Kidney (tissue), 22 donors: ENCODE measurements at places on chromosomes 12 and 14.

GRCh38 chr14:103576371-103577024 is 13.7 kb downstream of the COA8 start:
- peak; percentile 96 for DNase-seq

DNA sequence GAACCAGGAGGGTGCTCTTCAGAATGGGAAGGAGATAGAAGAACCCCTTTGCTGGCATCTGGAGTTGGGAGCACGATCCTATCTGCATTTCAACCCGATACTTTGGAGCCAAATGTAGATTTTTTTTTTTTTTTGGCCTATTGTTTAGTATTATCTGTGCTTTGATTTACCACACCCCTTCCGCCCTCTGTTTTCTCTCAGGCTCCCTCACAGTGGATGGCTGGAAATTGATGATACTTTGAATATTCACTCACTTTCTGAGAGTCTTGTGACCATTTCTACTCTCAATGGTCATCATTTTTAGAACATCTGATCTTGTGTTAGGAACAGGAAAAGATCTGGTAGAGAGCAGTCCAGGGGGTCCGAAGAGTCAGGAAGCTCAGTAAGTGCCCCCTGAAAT is 9.0 kb downstream of the TSPAN9 start:
- no peak for DNase-seq

GRCh38 chr12:4143896-4144295 is 129.7 kb upstream of the CCND2 start:
- no peak for DNase-seq

GRCh38 chr14:61368114-61368710 is 46.8 kb downstream of the PRKCH start:
- no peak for DNase-seq

GRCh38 chr14:61461808-61462275 is 140.5 kb downstream of the PRKCH start:
- DNase-seq = peak; percentile 86

GRCh38 chr12:128052331-128052730 is 214.6 kb upstream of the TMEM132C start:
- no peak for DNase-seq

DNA sequence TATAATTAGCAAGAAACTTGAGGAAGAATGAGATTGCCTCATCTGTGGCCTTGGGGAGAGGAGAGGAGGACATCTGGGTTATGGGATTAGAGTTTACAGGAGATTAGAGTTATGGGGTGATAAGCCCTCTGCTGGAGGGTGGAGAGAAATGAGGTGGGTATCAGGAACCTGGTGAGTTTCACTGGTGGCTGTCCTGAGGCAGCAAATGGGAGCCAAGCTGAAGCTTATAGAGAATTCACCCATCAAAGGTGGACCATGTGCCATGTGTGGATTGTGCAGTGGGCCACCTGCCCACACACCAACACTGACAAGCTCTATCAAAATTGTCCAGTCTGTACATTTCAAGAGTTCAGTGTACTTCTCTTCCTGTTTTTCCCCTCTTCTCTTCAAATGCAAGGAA is 135.3 kb downstream of the AEBP2 start:
- no peak for DNase-seq

DNA sequence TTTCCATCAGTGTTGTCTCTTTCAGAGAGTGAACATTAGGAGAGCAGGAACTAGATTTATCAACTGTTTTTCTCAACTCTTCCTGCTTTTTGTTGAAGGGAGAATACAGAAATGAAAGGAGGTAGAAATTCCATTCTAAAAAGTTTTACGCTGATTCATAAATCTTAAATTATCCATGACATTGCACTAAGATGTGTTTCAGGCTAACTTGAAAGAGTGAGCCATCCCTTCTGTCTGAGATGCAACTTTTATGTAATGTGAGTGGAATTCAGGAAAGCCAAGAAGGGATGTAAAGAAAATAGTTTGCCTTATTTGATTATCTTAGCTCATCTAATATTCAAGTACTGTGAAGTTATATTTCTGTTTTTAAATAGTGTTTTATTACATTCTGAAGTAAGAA is 349.5 kb upstream of the RGS6 start:
- no peak for DNase-seq

DNA sequence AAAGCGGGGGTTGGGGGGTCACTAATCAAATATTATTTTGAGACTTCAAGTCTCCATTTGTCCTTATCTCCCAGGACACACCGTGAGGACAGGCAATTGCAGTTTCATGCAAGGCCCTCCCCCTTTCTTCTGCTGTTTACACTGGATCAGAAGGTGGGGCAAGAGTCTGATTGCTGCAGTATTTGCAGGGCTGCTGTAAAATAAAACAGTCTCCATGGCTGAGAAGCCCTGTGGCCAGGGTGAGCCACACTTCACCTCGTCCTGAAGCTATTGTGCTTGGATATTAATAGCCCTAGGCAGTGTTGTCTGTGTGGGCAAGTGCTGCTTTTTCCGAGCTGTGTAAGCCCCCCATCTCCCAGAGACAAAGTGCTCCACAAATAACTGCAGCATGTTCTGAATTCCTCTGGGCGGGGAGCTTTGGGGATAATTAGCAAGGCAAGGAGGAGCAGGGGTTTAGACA is 187.4 kb upstream of the NTF3 start:
- DNase-seq = no peak

DNA sequence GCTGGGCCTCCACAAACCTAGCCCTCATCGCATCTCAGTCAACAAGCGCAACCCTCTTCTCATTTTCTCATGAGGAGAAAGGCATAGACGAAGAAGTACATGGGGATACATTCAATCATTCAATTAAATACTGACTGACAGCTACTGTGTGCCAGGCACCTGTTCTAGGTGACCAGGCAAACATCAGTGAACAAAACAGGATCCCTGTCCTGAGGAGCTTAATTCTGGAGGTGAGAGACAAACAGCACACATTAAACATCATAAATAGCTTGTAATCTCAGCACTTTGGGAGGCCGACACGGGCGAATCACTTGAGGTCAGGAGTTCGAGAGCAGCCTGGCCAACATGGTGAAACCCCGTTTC is 362 bp upstream of the ACYP1 start:
- DNase-seq = no peak

DNA sequence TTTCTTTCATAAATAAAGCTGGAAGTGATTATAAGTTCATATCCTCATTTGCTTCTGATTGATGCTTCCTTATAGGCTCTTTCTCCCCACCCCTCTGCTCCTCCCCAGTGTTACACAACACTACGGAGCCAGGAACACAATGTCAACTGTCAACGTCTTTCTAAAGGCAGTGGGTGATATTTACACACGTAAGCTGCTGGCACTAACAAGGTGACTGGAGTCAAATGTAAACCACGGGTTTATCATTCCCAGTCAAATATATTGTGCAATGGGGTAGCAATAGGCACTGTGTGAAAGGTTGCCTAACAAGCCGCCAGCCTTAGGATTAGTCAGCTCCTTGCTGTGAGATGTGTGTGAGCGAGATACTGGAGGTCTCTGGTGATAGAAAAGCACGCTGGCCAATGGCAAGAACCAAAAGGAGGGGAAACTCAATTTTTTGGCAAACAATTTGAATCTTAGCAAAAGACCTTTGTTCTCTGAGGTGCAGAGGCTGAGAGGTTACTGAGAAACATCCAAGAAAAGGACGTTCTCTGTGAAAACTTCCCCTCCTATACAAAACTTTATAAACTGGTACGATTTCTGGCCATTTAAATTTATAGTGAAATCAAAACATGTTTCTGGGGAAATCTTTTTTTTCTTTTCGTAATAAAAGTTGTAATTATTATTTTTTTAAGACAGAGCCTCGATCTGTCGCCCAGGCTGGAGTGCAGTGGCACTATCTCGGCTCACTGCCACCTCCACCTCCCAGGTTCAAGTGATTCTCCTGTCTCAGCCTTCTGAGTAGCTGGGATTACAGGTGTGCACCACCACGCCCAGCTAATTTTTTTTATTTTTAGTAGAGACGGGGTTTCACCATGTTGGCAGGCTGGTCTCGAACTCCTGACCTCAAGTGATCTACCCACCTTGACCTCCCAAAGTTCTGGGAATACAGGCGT is 22.3 kb upstream of the HECTD1 start:
- no peak for DNase-seq

DNA sequence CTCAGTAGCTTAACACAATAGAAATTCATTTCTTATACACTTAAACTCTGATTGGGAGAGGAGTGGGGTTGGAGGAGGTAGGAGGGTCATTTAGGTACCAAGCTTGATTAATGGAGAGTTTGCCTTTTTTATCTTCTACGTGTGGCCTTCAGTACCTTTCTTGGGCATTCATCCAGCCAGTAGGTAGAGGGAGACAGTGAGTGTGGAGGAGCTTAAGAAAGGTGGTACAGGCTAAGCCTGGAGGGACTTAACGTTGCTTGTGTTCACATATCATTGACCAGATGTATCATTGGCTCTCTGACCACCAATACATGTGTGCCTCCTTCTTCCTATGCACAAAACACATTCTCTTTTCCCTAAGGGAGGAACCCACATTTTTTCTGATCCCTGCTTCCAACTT is 232.9 kb upstream of the CRY1 start:
- no peak for DNase-seq

DNA sequence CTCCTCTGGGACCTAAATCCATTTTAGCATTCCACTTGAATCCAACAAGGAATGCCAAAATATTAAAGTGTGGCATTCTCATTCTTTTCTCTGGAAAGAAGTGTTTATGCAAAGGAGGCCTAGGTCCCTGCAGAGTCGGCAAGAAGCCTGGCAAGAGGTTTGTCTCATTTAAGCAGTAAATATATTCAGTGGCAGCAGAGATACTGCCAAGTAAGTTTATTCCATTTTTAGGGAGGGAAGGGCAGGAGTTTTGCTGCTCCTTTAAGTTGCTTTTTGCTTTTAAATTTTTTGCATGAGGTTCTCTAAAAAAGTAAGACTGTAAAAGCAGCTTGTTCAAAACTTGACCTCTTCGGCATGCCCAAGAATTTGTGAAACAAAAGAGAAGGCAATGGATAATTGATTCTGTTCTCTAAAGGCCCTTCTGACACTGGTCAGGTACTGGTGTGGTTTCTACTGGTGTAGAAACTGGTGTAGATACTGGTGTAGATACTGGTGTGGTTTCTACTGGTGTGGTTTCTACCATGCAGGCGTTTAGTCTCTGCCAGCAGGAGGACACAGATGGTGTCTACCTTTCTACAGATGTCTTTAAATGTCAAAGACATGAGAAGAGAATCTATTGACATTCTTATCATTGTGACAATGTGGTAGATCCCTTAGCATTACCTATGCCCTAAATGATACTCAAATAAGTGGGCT is 107.3 kb downstream of the SAMD4A start:
- DNase-seq = no peak

DNA sequence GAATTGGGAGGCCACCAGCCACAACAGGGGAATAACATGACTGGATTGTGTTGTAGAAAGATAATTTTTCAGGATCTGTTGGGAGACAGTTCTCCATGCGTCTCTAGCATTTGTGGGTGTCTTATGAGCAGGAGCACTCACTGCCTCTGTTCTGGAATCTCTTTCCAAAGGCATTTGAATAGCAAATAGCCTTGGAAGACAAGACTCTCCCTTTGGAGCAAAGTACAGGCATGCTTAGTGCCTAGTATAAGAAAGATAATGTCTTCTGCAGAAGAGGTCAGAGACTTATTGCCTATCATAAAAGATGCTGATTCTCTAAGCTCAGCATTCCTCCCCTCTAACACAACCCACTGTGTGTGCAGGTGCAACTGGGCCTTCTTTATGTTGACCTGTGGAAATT is 58.3 kb downstream of the VCPKMT start:
- DNase-seq = no peak

- no peak for DNase-seq
Observed at GRCh38 chr12:65825183-65825506, 862 bp downstream of the HMGA2 start.

- DNase-seq = no peak
Observed at GRCh38 chr12:12741660-12742059, 24.5 kb downstream of the CDKN1B start.

DNA sequence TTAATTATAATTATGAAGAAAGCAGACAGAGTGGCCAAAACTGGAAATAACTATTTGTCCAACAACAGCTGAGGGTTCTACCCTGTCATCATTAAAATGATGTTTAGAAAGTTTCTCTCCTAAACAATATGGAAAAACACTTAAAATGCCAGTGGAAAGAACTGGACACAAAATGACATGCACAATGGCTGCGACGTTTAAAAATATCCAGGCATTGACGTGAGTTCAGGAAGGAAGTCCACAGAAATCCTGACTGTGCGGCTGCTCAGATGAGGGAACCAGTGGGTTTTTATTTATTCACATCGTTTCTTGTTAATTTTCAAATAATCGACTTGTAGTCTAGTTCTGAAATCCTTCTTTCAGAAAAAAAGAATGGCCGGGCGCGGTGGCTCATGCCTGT is 58.3 kb downstream of the CCNK start:
- DNase-seq = no peak

GRCh38 chr12:26523708-26524150 is 309.3 kb downstream of the ITPR2 start:
- DNase-seq = peak; percentile 46

- peak; percentile 70 for DNase-seq
Observed at GRCh38 chr12:56029666-56030293, 8.9 kb downstream of the IKZF4 start.

DNA sequence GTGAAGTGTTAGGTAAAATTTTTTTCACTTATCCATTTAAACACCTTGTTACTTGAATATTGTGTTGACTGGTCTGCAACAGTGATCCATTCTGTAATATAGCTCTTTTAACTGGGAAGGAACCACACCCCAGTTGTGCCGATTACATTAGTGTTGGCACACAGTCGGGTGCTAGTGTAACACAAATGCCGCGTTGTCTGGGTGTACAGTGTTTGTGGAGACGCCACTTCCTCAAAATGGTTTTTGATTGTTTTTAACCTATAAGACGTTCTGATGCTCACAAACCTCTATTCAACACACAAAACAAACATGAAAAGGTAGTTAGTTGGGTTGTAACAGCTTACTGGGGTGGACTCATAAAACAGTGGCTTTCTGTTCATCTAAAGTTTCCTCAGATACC is 48.0 kb upstream of the TRAF3 start:
- no peak for DNase-seq

DNA sequence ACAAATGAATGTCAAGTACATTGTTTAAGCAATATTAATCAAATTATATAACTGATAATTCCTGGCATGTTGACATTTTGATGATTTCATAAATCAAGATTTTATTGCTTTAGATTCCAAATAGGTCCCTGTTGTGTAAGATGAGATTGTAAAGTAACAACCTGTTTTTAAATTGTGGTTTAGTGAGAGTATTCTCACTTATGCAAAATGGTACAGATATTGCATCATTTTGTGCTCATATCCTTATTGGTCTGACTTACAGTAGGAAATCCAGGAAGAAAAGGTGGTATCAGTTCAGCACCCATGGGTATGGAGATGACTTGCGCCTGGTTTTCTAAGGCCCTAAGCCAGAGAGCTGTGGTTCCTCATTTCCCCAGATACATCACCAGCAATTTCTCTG is 165.5 kb downstream of the KIF21A start:
- DNase-seq = no peak
